ENCODE measurements at places on chromosomes 6 and 20.

GRCh38 chr6:169930799-169931198, 179.4 kb downstream of the ERMARD start:
- no peak for DNase-seq

DNA sequence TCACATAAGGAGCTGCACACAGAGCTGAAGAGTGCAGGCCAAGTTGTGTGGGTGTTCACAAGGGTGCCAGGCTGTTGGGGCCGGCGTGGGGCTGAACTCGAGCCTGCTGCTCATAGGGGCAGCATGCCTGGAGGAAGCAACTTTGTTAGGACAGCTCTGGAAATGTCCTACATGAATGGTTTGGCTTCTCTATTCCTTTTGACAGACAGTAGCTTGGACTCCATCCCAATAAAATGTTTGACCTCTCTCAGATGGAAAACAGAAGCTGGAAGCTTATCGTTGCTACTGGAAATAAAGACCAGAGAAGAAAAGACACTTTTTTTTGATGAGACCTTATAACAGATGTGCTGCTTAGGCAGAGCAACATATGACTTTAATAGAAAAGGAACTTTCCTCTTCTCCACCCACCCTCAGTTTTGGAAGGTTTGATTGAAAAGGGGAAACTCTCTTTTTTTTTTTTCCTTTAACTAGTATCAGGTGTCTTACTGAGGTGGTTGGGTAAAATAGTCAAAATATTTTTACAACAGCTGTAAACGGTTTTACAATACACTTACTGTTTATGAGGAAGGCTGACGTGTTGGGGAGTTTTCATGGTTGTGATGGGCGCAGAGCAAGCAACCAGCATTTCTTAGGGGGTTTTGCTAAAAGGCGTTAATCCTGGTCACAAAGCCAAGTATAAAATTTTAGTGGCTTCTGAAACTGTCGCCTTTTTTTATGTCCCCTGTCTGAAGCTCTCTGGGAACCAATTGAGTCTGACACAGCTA, 80.7 kb upstream of the EEF1E1 start:
- peak; percentile 38 for DNase-seq

- no peak for DNase-seq
Observed at GRCh38 chr20:17470973-17471372, 60.2 kb downstream of the BFSP1 start.

DNA sequence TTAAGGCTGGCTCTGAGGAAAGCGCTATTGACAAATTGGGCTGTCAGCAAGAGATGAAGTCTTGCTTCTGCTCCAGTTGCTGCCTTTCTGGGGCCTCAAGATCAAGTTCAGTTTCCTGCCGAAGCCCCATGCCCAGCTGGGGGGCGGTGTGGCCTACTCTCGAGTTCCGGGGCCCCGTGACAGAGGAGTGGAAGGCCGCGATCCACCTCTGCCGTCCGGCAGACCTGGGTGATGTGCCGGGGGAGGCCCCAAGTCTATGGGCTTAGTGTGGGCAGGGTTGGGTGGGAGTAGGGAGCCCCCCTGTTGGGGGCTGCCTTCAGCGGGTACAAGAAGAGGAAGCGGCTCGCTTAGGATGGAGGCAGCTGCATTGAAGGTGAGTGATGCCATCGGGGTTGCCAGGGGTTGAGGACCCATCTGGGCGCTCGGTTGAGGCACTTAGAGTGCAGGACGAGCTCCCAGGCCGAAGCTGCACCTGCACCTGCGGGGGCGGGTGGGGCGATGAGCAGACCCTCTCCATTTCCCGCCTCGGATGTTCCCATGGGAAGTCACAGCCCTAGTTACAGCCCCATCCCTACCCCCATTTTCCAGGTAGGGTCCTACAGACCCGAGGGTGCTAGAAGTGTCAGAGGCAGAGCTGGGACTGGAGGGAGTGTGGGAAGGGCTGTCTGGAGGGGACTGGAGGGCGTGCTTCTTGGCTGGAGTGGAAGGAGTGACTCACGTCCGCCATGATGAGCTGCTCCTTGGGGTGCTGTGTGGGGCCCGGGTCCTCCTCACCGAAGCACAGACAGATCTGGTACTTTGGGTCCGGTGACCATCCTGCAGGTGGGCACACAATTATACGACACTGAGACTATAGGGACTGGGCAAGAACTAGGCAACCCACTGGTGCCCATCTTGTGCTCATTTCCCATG, 2.9 kb upstream of the FOXS1 start:
- DNase-seq = no peak

DNA sequence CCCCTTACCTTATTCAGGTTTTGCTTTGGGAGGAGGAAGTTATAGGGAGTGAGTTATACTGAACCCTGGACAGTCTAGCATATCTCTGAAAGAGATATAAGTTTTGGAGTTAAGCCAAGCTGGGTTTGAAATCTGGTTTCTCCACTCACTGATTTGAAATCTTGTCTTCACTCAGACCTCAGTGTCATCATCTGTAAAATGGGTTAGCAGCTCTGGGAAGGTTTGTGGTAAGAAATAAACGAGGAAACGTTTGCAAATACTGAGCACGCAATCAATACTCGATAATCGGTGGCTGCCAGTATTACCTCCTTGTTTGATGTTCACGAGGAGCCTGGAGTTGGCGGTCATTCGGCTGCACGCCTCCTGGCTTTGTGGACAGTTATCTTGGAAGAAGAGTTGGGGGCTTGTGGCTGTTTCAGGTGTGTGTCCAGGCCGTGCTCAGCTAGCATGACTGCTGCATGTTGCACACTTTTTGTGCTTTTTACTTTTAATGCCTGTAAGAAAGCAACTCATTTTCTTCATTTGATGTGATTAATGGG, 61.8 kb downstream of the PAX1 start:
- no peak for DNase-seq

GRCh38 chr6:347232-347631, 44.3 kb upstream of the IRF4 start:
- DNase-seq = no peak

DNA sequence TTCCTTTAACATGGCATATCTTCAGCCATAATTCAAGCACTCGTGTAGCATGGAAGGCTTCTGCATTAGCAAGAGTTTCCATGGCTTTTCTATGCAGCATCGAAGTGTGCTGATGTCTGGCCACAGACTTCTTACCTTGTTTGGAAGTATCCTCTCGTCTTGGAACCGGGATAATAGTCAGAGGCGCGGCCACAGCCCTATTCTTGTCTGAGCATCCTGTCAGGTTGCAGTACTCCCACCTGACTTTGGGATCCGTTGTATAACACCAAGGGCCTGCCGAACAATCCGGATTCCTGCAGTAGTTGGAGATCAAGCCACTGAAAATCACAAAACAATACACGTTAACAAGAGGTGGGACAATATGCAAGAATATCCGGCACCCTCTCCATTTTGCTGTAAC, 138.9 kb downstream of the SLC22A3 start:
- no peak for DNase-seq

DNA sequence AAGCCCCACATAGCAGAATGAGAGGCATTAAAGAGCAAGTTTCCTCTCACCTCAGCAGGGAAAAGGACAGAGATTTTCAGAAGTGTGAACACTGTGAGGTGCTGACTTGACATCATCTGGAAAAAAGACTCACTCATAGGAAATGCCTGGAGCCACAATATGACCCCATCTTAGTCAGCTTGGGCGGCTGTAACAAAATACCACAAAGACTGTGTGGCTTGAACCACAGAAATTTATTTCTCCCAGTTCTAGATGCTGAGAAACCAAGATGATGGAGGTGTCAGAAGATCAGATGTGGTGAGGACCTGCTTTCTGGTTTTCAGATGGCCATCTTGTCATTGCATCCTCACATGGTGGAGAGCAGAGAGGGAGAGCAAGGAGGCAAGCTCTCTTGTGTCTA, 253.1 kb downstream of the ADGB start:
- DNase-seq = peak; percentile 81

DNA sequence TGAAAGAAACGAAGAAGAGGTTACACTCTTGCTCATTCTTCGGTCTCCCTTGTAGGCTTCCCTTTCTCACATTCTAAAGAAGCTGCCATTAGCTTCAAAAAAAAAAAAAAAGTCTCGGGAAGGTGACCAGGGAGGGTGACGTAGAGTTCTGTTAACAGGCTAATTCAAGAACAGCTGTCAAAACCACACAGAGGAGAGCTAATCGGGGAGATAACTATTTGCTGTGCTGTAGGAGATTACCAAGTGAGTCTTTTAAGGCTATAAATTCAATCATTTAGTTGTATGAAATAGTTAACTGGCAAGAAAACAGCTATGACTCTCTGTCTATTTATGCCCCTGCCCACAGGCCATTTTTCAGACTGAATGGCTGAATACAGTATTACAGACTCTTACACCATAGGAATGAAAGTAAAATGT, 256.8 kb downstream of the SYNE1 start:
- peak; percentile 88 for DNase-seq

DNA sequence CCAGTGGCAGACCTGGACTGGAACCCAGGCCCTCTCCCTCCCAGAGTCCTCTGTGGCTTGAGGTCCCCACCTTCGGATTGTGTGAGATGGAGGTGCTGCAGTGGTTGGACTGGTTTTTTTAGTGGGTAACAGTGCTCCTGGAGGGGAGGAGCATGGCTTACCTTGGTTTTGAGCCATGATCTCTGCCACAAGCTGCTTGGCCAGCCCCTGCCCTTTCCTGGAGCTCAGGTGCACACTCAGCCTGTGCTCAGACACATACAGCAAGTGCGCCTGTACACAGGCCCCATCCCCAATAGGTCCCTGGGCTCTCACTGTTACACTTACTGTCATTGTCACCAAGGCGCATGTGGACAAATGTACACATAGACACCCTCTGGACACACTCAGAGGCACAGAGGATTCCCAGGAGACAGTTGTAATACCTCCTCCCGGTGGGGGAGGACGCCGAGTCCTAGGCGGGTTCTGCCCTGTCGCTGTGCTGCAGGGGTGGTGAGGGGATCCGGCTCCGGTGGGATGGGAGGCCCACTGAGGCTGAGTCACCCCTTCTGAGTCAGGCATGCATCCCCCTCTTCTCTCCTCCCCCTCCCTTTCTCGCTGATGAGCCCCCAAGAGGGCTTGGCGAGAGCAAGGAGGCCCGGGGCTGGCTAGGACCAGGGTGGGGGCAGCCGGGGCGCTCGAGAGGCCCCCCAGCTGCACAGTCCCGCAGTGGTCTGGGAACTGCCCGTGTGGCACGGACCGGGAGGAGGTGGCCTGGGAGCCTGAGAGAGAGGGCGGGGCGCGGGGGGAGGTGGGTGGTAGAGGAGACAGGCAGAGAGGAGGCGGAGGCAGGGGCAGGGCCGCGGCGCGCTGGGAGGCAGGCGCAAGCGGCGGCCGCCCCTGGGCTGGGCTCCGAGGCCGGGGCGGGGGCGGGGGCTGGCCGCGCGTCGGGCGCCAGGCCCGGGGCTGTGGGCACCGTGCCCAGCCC, 522 bp upstream of the EPB41L1 start:
- DNase-seq = peak; percentile 91

DNA sequence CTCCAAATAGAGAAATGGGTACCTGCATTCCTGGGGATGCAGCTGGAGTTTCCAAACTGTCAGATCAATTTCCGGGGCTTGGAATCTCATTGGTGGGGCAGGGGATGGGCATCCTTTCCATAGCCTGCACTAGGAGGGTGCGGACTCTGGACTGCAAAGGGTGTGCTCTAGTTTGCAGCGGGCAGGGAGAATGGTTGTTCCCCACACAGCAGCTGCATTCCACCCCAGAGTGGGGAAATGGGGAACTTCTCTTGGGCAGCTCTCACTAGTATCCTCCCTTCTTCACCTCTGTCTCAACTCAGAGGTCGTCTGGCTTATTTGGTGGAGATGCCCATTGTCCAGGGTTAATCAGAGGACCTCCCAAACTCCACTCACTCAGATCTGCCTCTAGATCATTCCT, 34.5 kb upstream of the CDKN1A start:
- DNase-seq = no peak

DNA sequence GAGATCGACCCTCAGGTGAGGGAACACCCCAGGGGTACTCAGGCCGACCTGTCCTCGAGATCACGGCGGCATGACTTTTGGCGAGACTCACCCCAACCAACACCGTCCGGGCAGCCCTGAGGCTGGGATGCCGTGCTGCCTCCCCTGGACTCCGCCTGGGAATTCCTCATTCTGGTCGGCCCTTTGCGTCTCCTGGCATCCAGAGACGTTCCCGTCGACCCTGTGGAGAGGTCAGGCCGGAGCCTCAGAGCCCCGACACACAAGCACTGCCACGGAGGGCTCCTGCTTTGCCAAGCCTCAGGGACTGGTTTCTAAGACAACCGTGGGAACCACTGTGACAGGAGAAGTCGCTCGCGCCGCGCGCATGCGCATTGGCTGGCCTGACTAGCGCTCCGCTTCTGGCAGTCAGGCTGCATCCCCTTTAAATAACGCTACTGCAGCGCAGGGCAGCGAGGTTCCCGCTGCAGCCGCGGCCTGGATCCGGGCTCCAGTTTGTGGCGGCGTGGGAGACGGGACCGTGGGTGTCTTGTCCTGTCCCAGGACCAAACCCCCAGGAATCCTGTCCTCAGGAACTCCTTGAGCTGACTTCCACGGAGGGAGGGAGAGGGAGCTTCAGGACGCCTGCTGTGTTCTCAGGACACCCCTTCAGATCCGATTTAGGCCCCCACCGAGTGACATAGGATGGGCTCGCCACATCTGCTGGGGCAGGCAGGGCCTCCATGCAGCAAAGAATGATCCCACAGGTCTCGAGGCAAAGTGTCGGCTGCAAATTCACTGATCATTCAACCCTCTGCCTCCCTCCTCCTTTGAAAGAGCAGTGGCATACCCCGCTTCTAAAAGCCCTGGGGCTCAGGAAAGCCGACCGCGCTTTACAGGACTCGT, 163.2 kb upstream of the ZNF337 start:
- DNase-seq = peak; percentile 81

- no peak for DNase-seq
Observed at GRCh38 chr6:104431096-104431495, 428.6 kb downstream of the HACE1 start.

GRCh38 chr6:169825558-169826225, 74.3 kb downstream of the ERMARD start:
- DNase-seq = no peak

GRCh38 chr6:115832786-115833185, 227.9 kb downstream of the FRK start:
- DNase-seq = no peak

DNA sequence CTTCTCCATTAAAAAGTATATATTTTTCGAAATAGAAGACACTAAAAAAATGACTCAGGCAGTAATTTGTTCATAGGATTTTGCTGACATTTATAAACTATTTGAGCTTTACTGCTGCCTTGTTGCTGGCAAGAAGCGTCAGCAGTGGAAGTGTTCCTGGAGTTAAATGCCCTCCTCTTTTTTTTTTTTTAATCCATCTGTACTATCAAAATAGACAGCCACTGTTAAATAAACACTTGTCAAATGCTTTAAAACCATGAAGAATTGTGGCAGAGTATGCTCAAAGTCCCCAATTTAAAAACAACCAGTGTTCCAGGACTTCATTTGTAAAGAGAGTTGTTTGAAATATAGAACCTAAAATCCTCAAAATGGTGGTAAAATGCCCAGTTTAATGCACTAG, 253.8 kb downstream of the NKAIN2 start:
- DNase-seq = peak; percentile 11

GRCh38 chr6:151096255-151096612, 143.5 kb upstream of the AKAP12 start:
- no peak for DNase-seq

- no peak for DNase-seq
Observed at GRCh38 chr20:1686151-1686748, 28.7 kb upstream of the SIRPG start.

Data from astrocyte of the hippocampus (primary cell).